ENCODE measurements at places on chromosomes 4 and X.

- no peak for DNase-seq
These were observed 627 bp downstream of the CDKN2AIP start for GRCh38 chr4:183445097-183445428.

DNA sequence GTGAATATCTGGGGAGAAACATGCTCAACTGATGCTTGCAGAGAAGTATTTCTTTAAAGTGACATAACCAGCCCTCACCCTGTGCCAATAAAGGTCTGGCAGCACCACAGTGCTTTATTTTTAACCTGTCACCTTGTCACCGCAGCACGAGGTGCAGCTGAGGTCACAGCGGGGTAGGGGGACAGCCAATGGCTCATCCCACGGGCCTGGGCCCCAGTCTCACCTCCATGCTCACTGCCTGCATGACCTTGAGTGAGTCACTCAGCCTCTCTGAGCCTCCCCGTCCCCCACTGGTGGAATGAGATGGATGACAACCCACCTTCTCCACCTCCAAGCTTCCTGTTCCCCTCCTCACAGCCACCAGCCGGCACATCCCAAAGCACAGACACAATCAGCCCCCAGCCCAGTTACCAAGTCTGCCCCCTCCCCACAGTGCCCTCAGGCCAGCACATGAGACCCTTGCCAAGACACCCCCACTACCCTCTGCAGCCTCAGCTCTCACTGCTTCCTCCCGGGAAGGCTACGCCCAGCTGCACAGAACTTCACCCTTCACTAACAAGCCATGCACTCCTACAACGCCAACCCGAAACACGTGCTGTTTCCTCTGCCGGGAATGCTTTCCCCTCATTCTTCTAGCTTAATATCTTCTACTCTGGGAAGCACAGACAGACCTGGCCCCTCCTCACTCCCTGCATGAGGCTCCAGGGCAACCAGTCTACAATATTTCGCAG lies 24.9 kb upstream of the MAN2B2 start:
- no peak for DNase-seq

DNA sequence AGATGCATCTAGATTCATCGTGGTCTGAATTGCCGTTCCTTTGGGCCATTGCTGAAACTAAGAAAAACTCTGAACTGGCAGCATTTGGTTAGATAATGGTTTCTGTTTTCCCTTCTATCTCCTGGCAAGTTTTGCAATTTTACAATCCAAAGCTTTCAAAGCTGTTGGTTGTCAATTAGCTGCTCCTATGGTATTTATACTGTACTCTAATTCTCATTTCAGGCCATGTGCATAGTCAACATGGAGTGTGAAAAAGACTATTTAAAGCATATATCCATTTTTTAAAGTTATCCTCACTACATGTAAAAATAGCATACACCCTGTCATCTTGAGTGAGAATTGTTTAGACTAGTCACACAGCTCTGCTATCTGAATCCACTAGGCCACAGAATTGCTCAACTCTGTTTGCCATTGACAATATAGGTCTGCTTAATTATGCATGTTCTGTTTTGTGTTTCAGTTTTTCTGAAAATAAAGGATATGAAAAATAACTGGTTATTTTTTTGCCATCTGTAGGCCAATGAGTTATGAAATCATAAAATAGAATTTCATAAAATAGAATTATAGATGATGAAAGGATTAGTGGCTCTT lies 27.7 kb upstream of the TEC start:
- DNase-seq, result no peak

- DNase-seq, result no peak
These were observed 46.1 kb upstream of the LGI2 start for GRCh38 chr4:25076625-25077398.

- no peak for DNase-seq
These were observed 74.2 kb downstream of the ALPK1 start for GRCh38 chr4:112371361-112371760.

DNA sequence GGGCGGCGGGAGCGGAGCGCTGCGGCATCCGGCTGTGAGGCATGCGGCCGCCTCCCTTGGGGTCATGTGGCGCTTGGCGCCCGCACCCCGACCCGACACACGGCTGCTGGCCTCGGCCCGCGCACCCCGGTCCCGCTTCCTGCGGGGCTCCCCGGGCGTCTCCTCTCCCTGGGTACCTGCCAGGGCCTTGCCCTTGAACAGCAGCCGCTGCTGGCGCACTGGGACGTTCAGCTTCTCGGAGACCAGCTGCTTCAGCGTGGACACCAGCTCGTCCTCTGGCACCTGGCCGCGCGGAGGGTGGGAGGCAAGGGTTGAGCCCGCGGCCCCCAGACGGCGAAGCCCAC lies 391 bp downstream of the UBL4A start:
- DNase-seq, result no peak

DNA sequence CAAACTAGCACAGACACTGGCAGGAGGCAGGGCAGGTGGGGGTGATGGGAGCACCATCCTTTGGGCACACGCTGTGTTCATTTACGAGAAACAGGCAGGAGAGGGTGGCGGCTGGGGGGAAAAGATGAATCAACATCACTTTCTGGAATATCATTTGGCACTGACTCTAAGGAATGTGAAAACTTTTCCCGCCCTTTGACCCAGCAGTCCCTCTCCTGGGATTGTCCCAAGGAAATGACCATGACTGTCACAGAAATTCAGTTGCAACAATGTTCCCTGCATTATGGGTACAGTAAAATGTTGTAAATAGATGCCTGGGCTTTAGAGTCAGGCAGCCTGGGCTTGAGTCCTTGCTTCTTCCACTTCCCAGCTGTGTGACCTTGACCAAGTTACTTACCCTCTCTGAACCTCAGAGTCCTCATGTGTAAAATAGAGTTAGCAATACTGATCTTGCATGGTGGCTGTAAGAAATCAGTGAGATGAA lies 58.6 kb downstream of the ABLIM2 start:
- DNase-seq, result no peak

DNA sequence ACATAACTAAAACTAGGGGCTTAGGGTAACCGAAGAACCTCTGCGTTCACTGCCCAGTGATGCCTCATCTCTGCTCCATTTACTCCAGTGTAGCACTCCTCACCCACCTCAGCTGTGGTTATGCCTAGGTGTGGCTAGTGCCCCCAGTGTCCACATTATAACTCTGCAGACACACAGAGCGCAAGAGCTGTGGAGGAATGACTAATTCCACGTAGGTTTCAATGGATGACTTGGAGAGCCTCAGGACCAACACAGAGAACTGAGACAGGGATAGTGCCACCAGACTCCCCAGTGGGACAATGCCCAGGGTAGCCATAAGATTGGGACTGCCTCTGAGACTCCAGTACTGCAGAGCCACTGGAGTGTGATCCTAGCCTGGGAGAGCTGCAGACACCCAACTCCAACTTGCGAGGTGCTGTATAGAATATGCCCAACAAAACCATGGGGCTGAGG lies 542.4 kb upstream of the DIPK2B start:
- DNase-seq, result no peak

DNA sequence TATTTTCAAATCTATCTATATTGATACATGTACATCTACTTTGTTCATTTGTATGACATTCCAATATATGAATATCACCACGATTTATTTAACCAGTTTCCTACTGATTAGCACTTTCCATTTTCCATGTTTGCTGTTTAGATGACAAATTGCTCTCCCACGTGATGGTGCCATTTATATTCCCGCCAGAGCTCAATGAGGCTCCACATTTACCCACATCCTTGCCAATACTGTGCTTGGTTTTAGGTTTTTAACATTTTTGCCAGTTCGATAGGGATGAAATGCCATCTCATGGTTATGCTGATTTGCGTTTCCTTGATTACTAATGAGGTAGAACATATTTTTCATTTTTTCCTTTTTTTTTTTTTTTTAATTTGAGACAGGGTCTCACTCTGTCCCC lies 86.7 kb upstream of the TRIM2 start:
- no peak for DNase-seq

GRCh38 chr4:156568484-156568883 lies 403.1 kb downstream of the PDGFC start:
- DNase-seq, result no peak

- DNase-seq, result no peak
These were observed 138.3 kb upstream of the IL1RAPL2 start for GRCh38 chrX:104427693-104428092.

GRCh38 chrX:74085642-74086236 lies 218.2 kb upstream of the ZCCHC13 start:
- no peak for DNase-seq

DNA sequence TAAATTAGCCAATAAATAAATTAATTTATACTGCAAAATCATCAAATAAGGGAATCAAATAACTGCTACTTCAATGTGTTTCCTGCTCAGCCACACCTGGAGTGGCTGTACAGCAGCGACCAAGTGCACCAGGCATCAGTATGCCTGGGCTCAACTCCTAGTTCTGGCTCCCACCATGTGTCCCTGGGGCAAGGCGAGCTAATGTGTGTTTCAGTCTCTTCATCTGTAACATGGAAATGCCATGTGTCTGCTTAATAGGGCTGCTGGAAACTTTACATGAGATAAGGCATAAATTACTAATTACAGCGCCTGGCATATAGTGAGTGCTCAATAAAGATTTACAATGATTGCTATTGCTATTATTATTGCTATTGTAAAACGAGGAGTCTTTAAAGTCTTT lies 109.1 kb upstream of the PDLIM3 start:
- no peak for DNase-seq

DNA sequence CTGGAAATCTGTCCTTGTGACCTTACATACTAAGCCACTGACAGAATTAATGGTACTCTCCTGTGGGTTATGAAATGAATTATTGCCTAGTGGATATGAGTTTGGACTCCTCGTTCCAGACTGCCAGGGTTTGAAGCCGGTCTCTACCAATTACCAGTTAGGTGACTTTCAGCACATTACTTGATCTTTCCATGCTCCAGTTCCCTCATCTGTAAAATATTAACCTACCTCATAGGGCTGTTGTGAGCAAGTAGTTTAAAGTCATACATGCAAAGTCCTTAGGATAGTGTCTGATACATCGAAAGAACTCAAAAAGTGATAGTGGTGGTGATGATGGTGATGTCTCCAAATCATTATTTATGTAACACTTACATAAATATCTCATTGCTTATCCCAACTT lies 373.5 kb upstream of the ARX start:
- DNase-seq, result no peak

- DNase-seq, result no peak
These were observed 680 bp downstream of the MAEA start for GRCh38 chr4:1290165-1290977.

DNA sequence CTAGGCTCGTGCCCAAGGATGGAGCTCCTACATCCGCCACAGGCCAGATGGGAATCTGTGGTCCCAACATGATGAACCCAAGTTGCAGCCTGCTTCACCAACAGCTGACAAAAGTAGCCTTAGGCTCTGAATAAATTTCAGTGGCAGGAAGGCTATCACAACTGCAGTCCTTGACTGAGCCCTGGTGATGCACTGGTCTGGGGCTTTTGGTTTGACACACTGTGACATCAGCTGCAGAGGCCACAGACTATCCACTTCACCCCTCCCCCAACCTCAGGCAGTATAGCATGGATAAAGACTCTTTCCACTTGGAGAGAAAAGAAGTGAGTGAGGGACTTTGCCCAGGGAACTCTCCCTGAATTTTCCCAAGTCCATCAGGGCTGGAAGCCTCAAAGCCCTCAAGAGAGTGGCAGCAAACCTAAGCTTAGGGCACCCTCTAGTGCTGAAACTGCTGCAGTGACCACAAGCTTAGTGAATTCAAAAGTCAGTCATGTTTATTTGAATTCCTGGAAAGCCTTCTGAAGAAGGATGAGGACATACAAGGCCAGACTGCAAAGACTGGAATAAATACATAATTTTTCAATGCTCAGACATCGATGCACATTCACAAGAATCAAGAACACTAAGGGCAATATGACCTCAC lies 135.0 kb upstream of the TENT5D start:
- DNase-seq, result no peak

DNA sequence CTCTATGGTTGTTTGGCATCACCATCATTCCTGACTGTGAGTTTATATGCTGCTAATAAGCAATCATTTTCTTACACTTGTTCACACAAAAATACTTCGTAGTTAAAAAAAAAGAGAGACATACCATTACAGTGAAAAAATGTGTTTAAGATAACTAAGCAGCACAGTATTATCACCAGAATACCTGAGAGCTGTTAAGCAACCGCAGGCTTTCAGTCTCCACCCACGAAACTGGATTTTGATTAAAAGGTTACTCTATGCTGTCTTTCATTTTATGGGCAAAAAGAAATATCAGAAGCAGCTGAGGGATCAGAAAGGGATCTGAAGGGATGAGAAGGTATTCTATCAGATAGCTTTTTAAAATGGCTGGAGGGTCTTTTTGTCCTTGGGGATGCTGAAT lies 148.3 kb downstream of the NEK1 start:
- DNase-seq, result no peak

DNA sequence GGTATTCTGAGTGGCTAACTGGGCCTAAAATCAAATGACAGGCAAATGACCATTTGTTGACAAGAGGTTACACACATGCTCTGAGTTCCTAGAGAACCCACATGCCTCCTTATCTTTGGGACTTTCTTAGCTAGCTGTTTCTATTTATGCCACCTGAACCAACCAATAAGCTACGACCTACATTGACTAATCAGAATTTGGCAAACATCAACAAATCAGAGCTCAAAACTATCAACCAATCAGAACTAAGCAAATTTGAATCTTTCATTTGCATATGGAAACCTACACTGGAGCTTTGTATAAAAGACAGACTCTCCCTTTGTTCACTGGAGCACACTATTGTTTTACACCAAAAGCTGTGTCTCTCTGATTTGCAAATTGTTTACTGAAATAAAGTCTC lies 192.0 kb downstream of the CXXC4 start:
- DNase-seq, result no peak

DNA sequence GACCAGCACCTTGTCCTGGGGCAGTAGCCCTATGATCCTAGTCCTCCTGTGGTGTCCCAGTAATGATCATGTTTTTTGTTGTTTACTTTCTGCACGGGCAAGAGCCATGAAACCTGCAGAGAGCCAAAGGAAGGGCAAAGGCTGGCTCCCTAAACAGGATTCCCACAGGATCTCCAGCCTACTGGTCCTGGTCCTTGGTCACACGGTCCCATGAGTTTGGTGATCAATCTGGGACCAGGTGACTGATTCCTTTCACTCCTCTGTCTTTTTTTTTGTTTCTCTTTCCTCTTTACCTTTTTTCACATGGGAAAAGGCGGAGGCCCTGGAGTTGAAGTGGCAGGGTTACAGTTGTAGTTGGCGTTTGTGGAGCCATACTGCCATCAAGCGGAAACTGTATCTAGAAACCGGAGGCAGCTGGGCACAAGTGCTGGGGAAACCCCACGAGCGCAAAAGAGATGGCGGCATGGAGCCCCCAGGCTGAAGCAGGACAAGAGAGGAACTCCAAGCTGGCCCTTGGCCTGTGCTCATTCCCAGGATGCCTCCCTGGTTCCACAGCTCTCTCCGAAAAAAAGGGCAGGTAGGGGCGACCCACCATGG lies 34.6 kb downstream of the NBDY start:
- DNase-seq, result no peak

GRCh38 chrX:71128915-71129765 lies 10.7 kb downstream of the MED12 start:
- no peak for DNase-seq

GRCh38 chr4:96009427-96010119 lies 169.7 kb downstream of the PDHA2 start:
- no peak for DNase-seq
